Liver (tissue), 10 donors: ENCODE measurements at places on chromosomes 2 and 18. TPM values are rescaled to one million over a fixed set of nuclear protein-coding genes. Genes with fewer than 3 reads are reported as not detected.

- no peak for DNase-seq
Observed at GRCh38 chr18:74013955-74014354, 133.7 kb downstream of the FBXO15 start.

- no peak for DNase-seq
Observed at GRCh38 chr18:4007846-4008245, 447.3 kb downstream of the DLGAP1 start.

GRCh38 chr2:9644603-9645002 lies 13.8 kb upstream of the YWHAQ start:
- no peak for DNase-seq

GRCh38 chr2:160156100-160156499 lies 44.0 kb downstream of the ITGB6 start:
- DNase-seq: no peak

DNA sequence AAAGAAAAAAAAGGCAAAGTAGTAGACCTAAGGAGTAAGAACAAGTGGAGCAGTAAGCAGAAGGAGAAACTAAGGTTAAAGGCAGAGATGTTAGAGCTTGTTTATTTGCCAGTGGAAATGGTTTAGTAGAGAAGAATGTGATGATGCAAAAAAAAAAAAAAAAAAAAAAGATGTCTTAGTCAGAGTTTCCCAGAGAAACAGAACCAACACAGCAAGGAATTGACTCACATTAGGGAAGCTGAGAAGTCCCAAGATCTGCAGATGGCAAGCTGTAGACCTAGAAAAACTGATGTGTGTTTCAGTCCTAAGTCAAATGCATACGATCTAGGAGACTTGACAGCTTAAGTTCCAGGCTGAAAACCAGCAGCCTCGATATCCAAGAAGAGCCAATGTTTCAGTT lies 1548.8 kb upstream of the LRRTM1 start:
- no peak for DNase-seq

DNA sequence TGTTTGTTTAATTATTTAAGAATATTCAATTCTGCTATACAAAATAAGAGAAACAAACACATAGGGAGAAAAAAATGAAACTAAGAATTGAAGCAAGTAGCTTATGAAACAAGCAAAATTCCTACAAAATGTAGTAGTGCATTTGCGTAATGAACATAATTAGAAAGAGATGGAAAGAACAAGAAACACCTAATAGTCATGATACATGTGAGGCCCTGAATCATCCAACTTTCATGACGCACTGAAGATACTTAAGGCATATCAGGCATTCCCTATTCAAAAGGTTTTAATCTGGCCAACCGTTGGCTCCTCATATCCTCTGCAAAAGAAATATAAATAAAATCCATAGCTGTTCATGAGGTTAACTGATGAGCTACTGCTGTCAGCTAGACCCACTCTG lies 14.5 kb upstream of the NAB1 start:
- no peak for DNase-seq

The NTSR2 gene
- total RNA-seq: not detected
